ENCODE measurements at places on chromosomes 7 and 10. TPM values are rescaled to one million over a fixed set of nuclear protein-coding genes. Genes with fewer than 3 reads are reported as not detected.

The AGR2 gene
- not detected for total RNA-seq

DNA sequence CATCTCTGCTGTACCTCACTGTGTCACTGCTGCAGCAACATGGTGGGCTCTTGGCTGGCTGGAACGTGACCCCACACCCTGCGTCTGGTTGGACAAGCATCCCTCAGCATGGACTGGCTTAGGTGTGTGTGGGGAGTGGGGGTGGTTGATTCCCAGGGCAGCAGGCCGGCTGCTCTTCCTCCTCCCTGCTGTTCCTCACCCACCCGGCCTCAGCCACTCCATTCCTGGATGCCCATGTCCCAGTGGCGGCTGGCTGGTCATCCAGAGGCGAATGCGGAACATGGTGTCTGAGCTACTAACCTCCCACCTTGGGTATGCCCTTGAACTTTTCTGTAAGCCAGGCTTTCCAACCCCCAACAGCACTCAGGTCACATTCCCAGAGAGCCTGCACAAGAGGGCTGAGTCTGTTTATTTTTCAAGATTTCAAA lies 81.2 kb downstream of the GRK5 start:
- H3K36me3 ChIP-seq, result no peaks in the 10 kb centered on the region
- H3K27me3 ChIP-seq, result no peaks in the 10 kb centered on the region
- DNase-seq, result no peak

- peaks cover 15% of the 10 kb centered on the region for H3K36me3 ChIP-seq
- no peak for DNase-seq
- no peak overlapping the region for H3K27ac ChIP-seq
- no peaks in the 10 kb centered on the region for H3K27me3 ChIP-seq
- no peak overlapping the region for H3K4me3 ChIP-seq
Observed at GRCh38 chr7:44431091-44431608, 59.3 kb downstream of the NUDCD3 start.

- H3K4me3 ChIP-seq, result no peak overlapping the region
- no peaks in the 10 kb centered on the region for H3K36me3 ChIP-seq
- peaks cover 23% of the 10 kb centered on the region for H3K4me1 ChIP-seq
- no peak for DNase-seq
- H3K27ac ChIP-seq, result no peak overlapping the region
Observed at GRCh38 chr7:43589133-43589478, 6.2 kb downstream of the STK17A start.

DNA sequence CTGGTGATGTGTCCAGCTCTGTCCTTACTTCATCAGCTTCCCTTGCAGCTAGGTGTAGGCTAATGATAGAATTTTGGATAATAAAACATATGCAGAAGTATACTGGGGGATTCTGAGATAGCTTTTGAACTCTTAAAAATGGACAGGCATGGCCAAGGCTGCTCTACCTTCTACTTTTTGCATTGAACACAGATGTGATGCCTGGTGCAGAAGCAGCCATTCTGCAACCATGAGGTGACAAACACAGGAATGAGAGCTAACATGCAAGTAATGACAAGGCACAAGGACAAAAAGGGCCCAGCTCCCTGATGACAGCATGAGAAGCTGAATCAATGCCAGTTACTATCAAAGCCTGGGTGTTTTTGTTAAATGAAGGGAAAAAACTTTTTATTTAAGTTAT lies 686.5 kb upstream of the AUTS2 start:
- H3K27ac ChIP-seq, result no peak overlapping the region
- no peak for DNase-seq
- no peaks in the 10 kb centered on the region for H3K27me3 ChIP-seq
- H3K4me3 ChIP-seq, result no peak overlapping the region
- H3K36me3 ChIP-seq, result no peaks in the 10 kb centered on the region

GRCh38 chr7:36084485-36085091 lies 68.5 kb upstream of the EEPD1 start:
- DNase-seq, result no peak
- no peaks in the 10 kb centered on the region for H3K36me3 ChIP-seq
- H3K27ac ChIP-seq, result no peak overlapping the region
- H3K4me1 ChIP-seq, result peaks cover 5% of the 10 kb centered on the region

DNA sequence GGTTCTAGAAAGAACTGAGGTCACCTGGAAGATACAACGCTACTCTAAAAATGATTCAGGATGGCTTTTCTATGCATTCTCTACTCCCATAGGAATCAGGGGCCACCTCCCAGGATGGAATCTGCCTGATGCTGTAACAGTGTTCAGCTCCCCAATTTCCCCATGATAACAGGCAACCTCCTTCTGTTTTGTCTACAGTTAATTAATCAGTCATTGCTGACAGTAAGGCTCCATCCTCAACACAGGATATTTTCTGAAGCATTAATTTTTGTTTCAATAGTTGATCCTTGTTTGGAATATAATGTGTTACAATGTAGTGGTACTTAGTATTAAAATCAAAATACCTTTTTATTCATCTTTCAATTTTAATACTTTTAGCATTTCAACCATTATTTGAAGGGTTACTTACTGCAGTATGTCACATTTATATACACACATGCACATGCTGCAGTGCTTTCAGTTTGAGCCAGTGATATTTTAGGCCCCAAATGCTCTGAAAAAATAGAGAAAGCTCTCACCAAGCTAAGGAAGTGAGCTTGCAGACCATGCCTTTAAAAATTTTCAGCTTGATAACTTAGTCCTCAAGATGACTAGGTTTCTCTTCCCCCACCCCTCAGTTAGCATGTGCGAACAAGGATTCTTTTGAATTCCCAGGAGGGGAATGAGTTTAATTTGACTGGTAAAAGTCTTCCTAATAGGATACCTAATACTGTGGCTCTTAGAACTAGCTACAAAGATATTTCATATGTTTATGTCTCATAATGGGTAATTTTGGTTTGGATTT lies 592 bp upstream of the PIK3CG start:
- H3K36me3 ChIP-seq, result no peaks in the 10 kb centered on the region
- peaks cover 15% of the 10 kb centered on the region for H3K4me1 ChIP-seq
- H3K4me3 ChIP-seq, result no peak overlapping the region
- H3K27me3 ChIP-seq, result no peaks in the 10 kb centered on the region
- peak overlapping the region; percentile 13 for H3K27ac ChIP-seq

DNA sequence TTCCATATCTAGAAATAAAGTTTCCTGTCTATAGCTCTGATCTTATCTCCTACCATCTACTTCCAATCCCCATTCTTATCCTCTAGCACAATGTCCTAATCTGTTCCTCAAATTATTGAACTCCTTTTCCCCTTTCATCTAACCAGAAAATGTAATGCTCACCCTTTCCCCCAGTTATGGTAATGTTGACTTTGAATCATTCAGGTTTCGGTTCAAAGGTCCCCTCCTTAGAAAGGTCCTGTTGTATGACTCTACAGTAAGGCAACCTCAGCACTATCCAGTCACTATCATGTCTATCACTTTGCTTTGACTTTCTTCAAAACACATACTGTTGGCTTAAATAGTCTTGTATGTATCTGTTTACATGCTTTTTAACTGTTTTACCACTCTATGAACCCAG lies 264.2 kb upstream of the PCDH15 start:
- no peaks in the 10 kb centered on the region for H3K27me3 ChIP-seq
- no peaks in the 10 kb centered on the region for H3K4me1 ChIP-seq
- H3K4me3 ChIP-seq, result no peak overlapping the region
- no peak for DNase-seq

- DNase-seq, result no peak
- peaks cover 16% of the 10 kb centered on the region for H3K4me1 ChIP-seq
- no peaks in the 10 kb centered on the region for H3K27me3 ChIP-seq
- H3K27ac ChIP-seq, result no peak overlapping the region
- peaks cover 54% of the 10 kb centered on the region for H3K36me3 ChIP-seq
- no peak overlapping the region for H3K4me3 ChIP-seq
Observed at GRCh38 chr7:99385564-99385963, 11.0 kb downstream of the ARPC1B start.

All from esophagus muscularis mucosa (tissue), 4 donors.